ENCODE measurements at places on chromosomes 13 and 19. TPM values are rescaled to one million over a fixed set of nuclear protein-coding genes. Genes with fewer than 3 reads are reported as not detected.

DNA sequence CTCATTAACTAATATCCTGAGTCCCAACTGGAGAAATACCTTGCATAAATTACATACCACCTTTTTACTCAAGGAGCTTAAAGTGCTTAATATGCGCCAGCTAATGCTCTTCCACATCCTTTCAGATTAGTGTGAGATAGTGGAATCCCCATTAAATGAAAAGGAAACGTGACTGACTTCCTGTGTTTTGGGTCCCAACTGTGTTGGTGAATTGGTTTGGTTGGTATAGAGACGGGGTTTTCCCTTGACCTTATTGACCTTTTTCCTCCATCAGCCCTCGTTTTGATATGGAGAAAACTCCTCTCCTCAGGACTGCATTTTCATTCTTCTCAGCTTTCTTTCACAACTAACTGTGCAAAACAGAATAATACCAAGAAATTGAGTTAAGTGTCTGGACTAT, 163.5 kb downstream of the PAN3 start:
- no peak for DNase-seq

DNA sequence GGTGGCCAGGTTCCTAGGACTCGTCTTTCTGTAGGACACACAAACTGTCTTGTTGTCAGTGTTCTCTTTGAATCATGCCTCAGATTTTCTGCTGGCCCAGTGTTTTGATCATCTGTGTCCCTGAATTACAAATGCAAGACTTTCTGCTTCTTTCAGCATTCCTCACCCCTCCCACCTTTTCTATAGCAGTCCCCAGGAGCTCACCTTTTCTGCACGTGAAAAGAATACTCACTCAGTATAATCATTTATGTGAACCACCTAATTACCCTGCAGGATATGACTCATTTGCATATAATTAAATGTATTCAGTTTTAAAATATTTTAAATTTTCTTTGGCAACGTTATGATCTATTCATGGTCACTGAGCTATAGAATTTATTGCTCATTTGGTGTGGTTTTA, 389.2 kb downstream of the ITGBL1 start:
- no peak for DNase-seq

GRCh38 chr19:47021536-47022139, 2.0 kb downstream of the NPAS1 start:
- no peak for DNase-seq

GRCh38 chr19:48461982-48462655, 6.7 kb downstream of the KCNJ14 start:
- DNase-seq = no peak

- DNase-seq = peak; percentile 26
Observed at GRCh38 chr13:51453959-51454703, 1.3 kb upstream of the INTS6 start.

- no peak for DNase-seq
Observed at GRCh38 chr13:20989656-20990321, 71.6 kb downstream of the LATS2 start.

The ZNF846 gene
- total RNA-seq = 8.8 TPM

DNA sequence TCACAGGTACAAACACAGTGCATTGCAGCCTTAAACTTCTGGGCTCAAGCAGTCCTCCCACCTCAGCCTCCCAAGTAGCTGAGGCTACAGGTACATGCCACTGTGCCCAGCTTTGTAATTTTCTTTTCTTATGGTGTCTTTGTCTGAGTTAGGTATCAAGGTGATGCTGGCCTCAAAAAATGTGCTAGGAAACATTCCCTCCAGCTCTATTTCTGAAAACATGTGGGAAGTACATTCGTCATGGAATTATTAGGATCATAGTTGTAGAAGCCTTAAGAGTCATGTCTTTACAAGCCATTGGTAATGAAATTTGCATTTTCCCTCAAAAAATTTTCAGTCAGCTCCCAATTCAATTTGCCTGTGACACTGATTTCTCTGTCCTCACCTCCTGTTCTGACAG, 231.6 kb downstream of the DCT start:
- DNase-seq = no peak

- no peak for DNase-seq
Observed at GRCh38 chr13:36051082-36051481, 80.1 kb downstream of the DCLK1 start.

The MAMSTR gene
- 8.7 TPM for total RNA-seq

DNA sequence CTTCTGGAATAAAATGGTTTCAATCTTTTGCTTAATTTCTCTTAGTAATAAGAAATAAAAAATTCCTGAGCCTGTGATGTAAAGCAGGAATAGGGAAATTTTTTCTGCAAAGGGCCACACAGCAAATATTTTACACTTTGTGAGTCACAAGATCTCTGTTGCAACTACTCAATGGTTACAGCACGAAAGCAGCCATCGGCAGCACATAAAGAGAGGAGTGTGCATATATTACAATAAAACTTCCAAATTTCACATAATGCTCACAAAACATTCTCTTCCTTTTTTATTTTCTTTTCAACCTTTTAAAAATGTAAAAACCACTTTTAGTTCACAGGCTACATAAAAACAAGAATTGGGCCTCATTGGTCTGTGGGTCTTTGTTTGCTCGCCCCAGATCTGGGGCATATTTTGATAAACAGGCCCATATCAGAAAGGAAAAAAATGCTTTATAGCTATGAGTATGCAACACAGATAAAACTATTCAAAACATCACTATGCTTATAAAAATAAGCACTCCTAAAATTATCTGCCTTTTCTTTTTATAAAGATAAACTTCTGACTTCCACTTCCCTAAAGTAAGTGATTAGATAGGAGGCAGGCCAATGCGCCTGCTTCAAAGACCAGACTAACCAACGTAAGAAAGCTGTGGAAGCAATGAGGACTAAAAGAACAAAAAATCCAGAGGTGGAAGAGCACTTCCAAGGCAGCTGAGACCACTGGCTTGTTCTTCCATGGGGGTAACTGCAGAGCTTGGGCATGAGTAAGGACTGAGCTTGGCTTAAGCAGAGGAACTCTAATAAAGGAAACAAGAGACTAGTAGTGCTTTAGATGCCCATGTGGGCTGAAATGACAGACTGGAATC, 26.5 kb downstream of the MYCBP2 start:
- no peak for DNase-seq

- no peak for DNase-seq
Observed at GRCh38 chr13:60311527-60311926, 85.5 kb upstream of the TDRD3 start.

DNA sequence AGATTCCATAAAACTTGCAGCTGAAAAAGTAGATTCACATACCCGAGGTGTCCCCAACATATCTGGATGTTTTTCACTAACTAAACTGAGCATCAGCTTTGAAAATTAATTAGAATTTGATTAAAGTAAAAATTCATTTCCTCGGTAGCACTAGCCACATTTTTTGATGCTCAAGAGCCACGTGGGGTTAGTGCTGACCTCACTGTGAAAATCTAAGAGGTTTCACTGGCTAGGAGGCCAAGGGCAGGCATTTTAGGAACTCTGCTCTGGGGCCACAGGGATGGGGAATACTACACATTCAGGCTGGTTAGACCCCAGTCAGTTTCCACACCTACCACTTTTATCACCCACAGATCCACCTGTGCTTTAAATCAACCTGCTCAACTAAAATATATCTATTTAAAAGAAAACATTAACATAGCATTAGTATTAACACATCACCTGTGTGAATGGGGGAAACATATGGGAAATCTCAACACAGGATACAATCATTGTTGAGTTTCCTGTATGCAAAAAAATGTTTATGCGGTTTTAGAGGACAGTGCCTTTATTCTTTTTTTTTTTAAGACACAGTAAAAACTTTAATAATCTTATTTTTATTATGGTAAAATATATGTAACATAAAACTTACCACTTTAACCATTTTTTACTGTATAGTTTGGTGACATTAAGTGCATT, 45.5 kb downstream of the BRD4 start:
- no peak for DNase-seq

The CEACAM4 gene
- total RNA-seq = not detected

The ANKRD10 gene
- total RNA-seq = 1,506 TPM

DNA sequence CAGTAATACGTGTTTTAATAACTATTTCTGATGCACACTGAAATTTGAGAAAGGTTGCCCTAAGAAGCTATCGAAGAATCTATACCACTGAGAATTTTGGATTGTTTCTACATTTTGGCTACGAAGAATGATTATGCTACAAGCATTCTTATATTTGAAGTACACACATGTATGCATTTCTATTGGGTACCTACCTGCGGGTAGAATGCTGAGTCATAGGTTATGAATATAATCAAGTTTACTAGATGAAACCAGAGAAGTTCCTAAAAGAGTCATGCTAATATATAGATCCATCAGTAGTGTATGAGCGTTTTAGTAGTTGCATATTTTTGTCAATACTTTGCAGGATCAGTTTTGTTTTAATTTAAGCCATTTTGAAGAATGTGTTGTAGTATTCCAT, 62.0 kb upstream of the PCDH20 start:
- no peak for DNase-seq

DNA sequence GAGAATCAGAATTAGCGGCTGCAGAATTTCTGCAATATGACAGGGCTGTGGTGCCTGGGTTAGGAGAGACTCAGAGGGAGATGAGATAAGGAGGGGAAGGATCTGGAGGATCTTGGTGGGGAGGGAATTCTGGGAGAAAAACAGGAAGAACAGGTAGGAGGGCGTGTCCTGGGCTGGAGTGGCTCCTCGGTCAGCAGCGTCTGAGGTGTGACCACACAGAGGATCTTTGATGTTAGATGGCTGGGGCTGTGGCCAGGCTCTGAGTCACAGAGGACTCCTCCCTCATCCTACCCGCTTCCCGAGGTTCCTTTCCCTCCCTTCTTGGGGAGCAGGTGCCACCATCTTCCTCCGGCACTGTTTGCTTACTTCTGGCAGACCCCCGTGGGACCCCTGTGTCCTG, 6.4 kb upstream of the KLK6 start:
- no peak for DNase-seq

DNA sequence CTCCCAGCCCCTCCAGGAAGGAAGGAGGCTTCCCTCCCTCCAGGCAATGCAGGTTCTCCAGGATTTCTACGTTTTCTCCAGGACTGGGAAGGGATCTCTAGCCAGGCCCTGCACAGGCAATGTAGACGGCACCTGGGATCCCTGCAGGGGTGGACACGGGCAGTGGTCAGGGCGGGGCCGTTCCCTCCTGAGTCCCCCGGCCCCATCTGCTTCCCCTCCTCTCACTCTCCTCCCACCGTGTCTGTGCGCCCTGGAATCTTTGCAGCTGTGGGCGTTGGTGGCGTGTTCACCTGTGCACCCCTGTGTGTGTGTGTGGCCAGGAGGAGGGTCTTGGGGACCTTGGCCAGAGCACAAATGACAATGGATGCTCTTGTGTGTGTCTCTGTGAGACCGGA, 10.0 kb downstream of the NRTN start:
- DNase-seq = no peak

The CGB3 gene
- not detected for total RNA-seq

- no peak for DNase-seq
Observed at GRCh38 chr19:45153339-45154063, 7.3 kb downstream of the NKPD1 start.

- no peak for DNase-seq
Observed at GRCh38 chr19:55042688-55043087, 4.6 kb upstream of the GP6 start.

- no peak for DNase-seq
Observed at GRCh38 chr13:110576736-110577476, 15.4 kb upstream of the RAB20 start.

DNA sequence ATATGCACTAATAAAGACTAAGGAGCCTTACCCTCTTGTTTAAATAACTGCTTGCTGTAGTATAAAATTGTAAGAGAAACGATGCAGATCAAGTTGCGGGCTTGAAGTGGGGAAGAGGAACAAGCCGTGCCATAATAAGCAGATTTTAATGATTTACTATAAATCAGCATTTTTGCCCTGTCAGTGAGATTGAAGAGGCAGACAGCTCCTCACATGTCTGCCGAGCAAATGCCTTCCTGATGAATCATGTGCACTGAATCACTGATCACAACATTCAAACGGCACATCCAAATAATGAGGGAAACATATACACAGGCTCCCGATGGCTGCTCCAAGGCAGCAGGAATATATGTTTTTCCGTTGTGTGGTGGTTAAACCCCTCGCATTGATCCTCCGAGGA, 282.9 kb downstream of the TSHZ3 start:
- DNase-seq = peak; percentile 65

The CGB7 gene
- not detected for total RNA-seq

DNA sequence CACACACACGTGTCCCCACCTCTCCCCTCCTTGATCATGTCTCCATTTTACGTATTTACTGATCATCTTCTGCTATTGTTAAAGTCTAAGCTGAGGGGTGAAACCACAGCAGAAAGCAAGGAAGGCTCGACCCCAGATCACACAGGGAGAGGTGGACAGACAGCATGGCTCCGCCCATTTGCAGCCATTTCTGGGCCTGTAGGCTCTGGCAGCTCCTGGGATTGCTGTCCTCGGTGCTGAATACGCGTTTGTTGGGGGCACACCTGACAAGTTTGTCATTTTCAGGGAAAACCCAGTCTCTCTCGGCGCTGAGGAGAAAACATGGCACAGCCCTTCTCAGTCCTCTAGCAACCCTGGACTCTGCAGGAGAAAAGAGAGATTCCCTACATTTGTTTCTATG, 8.0 kb downstream of the TMEM86B start:
- DNase-seq = peak; percentile 6

DNA sequence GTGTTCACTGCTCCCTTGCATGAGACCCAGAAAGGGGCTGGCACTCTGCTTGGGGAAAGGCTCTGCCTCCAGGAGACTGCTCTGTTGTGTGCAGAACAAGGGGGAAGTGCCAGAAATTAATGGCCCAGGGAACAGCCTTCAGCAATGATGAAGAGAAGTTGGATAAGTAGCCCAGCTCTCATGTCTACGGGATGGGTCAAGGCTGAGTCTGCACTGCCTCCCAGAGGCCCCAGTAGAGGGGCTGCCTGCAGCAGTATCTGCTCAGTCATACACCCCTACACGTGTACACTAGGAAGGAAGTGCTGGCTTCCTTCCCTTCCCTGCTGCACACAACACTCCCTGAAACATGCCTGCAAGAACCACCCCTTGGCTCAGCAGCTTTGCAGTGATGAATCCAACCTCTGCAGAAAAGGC, 54.6 kb upstream of the URI1 start:
- no peak for DNase-seq

- DNase-seq = no peak
Observed at GRCh38 chr13:79901336-79901735, 420.4 kb downstream of the NDFIP2 start.

The IGFL1 gene
- total RNA-seq = not detected

The TICAM1 gene
- 4.6 TPM for total RNA-seq

The DEDD2 gene
- 26.3 TPM for total RNA-seq

DNA sequence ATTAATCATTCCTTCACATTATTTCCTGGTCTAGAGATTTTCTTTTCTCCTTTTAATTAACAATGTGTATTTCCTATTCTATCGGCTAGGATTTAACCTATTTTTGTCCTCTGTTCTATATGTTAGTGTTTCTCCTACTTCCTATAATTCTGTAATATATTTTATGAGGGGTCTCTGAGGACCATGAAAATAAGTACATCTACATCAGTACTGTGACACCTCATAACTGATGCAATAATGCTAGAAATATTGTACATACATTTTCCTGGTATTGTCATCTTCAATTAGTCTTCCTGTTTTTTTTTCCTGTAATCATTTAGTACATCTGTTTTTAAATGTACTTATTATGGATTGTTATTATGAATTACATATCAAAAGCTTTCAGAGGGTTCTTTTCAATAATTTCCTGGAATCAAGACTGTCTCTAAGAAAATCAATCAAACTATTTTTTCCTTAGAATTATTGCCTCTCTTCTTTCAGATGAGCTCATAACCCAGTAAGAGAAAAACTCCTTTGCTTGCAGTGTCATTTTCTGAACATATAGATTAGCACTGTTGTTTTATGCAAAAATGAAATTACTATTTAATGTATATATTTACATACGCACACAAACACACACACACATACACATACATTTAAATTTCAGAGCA, 1004.3 kb downstream of the SLITRK5 start:
- DNase-seq = no peak

Data from myocyte (in vitro differentiated cells).